MV-4-11 (cell line): ENCODE measurements at places on chromosomes 5 and 9.

DNA sequence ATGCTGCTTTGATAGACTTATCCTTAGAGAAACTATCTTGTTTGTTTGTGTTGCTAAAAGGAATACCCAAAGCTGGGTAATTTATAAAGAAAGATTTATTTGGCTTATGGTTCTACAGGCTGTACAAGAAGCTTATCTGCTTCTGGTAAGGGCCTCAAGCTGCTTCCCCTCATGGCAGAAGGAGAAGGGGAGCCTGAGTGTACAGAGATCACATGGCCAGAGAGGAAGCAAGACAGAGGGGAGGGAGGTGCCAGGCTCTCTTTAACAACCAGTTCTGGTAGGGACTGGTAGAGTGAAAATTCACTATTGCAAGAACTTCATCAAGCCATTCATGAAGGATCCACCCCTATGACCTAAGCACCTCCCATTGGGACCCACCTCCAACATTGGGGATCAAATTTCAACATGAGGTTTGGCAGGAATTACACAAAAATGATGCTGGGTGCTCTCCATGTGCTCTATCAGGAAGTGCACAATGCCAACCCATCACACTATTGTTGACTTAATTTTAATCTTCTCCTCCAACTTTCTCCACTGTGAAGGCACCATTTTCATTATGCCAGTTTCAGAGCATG, 115.1 kb upstream of the SHB start:
- DNase-seq, result peak; percentile 73

GRCh38 chr5:78746021-78746770, 97.6 kb upstream of the LHFPL2 start:
- DNase-seq, result no peak

GRCh38 chr9:130199605-130200004, 27.4 kb downstream of the NCS1 start:
- DNase-seq, result no peak

DNA sequence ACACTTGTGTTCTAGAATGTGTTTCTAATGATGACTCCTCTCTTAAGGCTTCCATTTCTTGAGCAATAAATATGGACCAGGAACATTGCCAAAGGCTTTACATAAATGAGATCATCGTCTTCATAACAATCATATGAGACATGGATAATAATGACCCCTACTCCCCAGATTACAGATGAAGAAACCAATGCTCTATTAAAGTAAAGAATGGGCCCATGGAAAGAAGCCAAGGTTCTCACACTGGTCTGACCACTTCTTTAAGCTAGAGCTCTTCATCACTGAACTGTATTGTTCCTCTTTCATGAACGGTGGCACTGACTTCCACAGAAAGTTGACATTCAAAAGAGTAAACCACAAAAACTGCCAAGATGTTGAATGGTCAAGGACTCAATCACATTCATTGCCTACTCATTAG, 65.3 kb downstream of the MARCHF3 start:
- DNase-seq, result peak; percentile 88

GRCh38 chr5:78919796-78920195, 65.3 kb downstream of the ARSB start:
- DNase-seq, result no peak

DNA sequence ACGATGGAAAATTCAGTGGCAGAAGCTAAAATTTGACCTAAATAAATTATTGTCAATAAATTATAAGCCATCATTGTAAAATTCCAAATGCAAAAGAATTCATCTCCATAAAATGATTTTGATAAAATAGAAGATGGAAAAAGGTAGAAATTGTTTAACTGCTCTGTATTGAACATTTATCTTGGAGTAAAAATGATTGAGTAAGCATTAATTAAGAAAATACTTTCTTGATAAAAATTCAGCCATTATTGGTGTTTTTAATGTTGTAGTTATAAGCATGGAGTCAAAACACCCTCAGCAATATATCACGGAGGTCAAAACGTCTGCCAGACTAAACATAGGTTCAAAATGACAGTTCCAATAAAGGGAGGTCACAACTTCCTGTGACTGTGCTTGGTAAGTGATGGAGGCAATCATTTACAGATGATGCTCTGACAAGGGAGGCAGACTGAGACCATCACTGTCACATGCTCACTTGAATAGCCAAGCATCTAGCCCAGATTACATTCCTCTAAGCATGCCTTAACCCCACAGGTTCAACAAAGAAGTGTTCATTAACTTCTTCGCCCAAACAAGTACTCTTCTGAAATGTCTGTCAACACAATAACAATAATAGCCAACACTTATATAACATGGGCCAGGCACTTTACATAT, 69.5 kb downstream of the SH3TC2 start:
- DNase-seq, result no peak

GRCh38 chr5:16304846-16305245, 125.3 kb upstream of the MARCHF11 start:
- no peak for DNase-seq

DNA sequence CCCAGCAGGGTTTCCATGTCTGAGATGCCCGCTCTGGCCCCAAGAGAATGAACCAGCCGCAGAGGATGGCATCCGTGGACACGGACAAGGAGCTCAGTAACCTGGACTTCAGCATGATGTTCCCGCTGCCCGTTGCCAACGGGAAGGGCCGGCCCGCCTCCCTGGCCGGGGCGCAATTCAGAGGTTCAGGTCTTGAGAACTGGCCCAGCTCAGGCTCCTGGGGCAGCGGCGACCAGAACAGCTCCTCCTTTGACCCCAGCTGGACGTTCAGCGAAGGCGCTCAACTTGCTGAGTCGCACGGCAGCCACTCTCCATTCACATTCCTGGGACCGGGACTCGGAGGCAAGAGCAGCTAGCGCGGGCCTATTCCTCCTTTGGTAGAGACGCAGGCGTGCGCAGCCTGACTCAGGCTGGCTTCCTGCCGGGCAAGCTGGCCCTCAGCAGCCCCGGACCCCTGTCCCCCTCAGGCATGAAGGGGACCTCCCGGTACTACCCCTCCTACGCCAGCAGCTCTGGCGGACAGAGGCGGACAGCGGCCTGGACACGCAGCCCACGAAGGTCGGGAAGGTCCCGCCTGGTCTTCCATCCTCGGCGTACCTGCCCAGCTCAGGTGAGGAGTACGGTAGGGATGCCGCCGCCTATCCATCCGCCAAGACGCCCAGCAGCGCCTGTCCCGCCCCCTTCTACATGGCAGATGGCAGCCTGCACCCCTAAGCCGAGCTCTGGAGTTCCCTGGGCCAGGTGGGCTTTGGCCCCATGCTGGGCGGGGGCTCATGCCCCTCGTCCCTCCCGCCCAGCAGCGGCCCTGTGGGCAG, 74.4 kb downstream of the INSL6 start:
- no peak for DNase-seq

GRCh38 chr9:126303488-126303887, 23.1 kb upstream of the MVB12B start:
- DNase-seq, result no peak

DNA sequence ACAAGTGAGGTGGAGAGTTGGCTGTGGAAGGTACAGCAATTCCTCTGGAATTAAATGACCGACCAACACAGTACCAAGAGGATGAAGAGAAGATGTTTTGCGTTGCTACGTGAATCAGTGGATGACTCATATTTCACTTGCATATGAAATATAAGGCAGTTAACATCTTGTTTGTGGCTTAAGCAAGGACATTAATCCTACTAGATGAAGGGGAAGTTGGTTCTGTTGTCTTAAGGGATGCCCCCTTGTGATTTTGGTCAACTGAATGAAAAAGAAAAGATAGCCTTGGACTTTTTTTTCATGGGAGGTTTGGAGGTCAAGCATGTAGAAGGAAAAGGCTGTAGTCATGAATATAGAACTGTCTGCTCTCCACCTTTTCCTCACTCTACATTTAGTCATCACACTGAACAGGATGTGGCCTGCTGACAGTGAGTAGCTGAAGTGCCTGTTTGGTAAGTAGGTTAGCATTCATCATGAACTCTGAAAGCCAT, 33.9 kb downstream of the VLDLR start:
- DNase-seq, result peak; percentile 92

DNA sequence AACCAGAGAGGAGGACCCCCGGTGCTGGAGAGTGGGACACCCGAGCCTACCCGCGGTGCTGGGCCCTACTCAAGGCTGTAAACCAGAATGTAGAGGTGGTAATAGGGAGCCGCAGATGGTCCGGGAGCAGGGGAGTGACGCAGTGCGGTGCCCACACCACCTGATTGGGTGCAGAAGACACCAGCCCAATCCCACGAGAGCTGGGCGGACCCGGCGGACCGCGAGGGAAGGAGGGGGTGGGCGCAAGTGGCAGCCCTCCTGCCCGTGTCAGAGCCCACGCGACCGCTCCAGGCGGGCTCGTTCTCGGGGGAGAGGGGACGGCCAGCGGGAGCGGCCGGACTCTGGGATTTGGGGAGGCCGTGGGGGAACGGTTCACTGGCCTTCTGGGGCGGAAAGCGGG, 71.2 kb downstream of the C9orf50 start:
- DNase-seq, result no peak

GRCh38 chr5:129322968-129323367, 137.1 kb upstream of the ADAMTS19 start:
- DNase-seq, result no peak

DNA sequence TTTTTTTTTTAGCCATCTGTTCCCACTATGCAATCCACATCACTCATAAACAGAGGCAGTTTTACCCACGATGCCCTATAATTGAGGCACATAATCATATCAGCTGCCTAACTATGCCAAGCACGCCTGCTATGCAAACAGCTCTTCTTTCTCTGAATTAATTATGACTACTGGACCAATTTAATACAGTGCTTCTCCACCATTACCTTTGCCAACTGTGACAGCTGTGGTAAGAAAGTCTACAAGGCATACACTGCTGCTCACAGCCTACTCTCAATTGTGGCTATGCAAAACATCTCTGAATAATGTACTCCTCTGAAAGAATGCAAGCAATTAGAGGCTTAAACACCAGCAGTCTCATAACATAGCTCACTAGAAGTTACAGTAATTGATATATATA, 97.1 kb downstream of the DTWD2 start:
- no peak for DNase-seq

DNA sequence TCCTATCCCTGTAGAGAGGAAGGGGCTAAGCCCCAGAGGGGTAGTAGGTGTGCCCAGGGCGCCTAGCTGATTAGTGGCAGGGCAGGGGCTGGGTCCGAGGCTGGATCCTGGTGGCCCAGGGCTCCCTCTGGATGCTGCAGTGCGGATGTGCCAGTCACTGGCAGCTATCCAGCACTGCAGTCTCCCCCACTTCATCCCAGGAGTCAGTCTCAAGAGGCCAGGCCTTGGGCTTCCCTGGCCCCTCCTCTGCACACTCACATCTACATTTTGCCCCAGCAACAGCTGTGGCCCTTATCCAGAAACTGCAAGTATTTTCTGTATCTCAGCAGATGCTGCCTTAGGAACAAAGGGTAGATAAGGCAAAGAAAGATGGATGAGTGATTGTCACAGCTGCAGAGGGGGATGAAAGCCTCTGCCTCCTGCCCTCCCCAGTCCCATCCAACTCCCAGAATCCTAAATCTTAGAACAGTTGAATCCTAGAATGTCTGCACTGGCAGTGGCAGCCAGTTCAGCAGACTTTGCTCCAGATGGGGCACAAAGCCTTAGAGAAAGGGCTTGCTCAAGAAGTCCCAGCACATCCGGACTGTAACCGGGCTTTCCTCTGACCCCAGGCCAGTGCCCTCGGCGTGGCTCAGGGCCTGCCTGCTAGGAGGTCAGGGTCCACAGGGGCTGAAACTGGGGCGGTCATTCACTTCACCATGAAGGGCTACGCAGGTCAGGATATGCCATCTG, 1.6 kb downstream of the ANXA6 start:
- no peak for DNase-seq

DNA sequence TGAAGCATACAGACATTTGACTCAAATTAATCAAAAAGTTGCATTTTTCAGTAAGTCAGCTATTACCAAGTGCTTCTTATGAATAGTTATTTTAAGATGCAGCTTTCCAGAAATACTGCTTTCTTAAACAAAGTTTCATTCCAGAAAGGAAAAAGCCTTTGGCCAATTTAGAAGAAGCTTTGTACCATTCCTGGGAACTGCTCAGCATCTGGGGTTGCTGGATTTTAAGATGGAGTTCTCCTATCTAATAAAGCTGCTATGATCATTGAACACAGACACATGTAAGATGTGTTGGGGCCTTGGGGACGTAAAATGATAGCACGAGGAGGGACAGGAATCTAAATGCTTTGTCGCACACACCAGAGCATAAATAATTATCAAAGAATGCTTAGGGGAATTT, 130.8 kb downstream of the SEMA5A start:
- DNase-seq, result no peak

DNA sequence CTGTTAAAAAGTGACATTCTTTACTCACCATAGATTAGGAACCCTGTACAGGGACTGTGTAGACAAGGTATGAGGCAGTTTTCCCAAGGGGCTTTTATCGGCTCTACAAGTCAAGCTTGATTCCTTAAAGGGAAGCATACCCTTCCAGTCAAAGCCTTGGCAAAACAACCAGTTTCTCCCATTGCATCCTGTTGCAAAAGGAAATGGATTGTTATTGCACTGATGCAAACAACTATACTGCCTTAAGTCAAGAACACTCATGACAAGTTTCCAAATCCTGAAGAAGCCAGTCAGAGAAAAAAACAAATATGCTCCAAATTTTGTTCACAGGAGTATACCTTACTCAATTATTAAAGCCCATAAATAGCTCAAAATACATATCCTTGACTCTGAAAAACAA, 67.5 kb downstream of the RGMB start:
- DNase-seq, result no peak

DNA sequence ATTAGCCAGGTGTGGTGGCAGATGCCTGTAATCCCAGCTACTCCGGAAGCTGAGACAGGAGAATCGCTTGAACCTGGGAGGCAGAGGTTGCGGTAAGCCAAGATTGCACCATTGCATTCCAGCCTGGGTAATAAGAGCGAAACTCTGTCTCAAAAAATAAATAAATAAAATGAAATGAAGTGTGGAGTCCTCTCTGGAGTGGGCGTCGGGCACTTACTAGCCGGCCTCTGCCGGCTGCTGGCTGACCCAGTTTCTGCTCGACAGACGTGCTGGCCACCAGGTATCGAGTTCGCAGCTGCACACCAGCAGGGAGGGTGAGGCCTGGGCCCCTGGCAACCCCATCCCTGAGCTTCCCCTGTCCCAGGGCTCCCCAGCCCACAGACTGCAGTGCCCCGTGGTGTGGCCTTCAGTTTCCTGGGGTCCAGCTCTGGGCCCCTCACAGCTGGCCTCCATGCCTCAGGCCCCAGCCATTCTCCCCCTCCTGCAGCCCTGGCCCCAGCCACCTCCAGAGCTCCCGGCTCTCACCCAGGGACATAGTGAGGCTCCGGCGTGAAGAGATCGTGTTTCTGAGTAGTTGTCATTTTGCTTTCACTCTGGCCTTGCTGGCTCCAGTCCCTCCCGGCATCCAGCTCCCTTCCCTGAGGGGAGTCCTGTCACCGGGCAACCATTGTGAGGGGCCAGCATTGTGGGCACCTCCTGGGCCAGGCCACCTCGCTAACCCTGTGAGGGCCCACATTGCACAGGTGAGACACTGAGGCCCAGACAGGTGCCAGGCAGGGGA, 3.8 kb upstream of the STPG3 start:
- DNase-seq, result no peak

GRCh38 chr5:154756868-154757813, 2.0 kb downstream of the LARP1 start:
- DNase-seq, result peak; percentile 27

- no peak for DNase-seq
Measured at GRCh38 chr9:98702835-98703380, 5.8 kb downstream of the GABBR2 start.

GRCh38 chr9:136196404-136197083, 8.4 kb downstream of the LHX3 start:
- DNase-seq, result peak; percentile 14
